ENCODE measurements at places on chromosomes 4 and X. TPM values are rescaled to one million over a fixed set of nuclear protein-coding genes. Genes with fewer than 3 reads are reported as not detected.

The TMEM271 gene
- not detected for total RNA-seq

DNA sequence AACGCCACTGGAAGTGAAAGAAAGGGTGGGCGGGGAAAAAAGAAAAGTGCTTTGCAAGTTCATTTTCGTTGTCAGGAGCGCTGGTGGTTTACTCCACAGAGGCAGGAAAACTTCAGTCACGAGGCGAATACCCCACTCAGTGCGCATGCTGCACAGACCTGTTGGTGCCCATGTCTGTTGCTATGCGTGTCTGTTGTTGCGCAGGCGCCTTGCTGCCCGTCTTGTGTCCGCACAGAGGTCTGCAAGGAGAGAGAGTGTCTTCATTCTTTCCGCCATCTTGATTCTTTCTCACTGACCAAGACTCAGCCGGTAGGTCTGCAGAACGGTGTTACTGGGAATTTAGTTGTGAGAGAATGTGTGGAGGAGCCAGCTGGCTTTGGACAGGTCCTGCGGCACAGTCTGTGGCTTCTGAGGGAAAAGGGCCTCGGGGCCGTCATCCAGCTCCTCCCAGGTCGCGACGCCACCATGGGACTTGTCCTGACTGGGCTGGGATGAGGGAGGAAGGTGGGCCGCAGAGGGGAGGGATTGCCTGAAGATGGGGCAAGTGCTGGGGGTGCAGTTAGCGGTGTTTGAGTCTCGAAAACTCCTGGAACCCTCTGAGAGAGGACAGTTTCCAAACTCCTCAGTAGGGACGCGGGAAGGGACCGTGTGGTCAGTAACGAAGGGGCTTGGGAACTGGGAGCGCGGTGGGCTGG, at the start of gene PAGE2:
Gene PAGE2 (plus strand): TSS at position 224 of the 695 bp plus-strand sequence. CDS start 1,003 bp downstream, outside the sequence.
- no peak for DNase-seq

GRCh38 chrX:111088628-111089027, 7.4 kb upstream of the PAK3 start:
- no peak for DNase-seq

DNA sequence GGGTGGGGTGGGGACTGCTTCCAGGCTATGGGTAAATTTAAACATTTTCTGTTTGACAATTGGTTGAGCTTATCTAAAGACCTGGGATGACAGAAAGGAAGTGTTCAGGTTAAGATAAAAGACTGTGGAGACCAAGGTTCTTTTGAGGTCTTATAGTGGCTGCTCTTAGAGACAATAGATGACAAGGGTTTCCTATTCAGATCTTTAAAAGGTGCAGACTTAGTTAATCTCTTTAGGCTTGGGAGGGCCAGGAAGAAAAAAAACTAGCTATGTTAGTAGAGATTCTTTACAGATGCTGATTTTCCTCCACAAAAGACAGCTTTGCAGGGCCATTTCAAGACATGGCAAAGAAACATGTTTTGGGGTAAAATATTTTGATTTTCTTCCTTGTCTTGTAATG, 972.5 kb downstream of the CCSER1 start:
- no peak for DNase-seq

The ARR3 gene
- not detected for total RNA-seq

- DNase-seq = no peak
Measured at GRCh38 chr4:101205916-101206315, 141.4 kb downstream of the PPP3CA start.

The ASB12 gene
- total RNA-seq = 4.3 TPM
